Vein endothelial cell (primary cell): ENCODE measurements at places on chromosomes 4 and X. TPM values are rescaled to one million over a fixed set of nuclear protein-coding genes. Genes with fewer than 3 reads are reported as not detected.

The PABPC1L2A gene
- total RNA-seq = not detected in 2 replicates

The ELMOD2 gene
- 19.5 and 20.6 TPM in 2 replicates for total RNA-seq

The PHOX2B gene
- total RNA-seq = not detected in 2 replicates

The GLRA2 gene
- total RNA-seq = not detected in 2 replicates

The RGS12 gene
- 47.6 and 66.0 TPM in 2 replicates for total RNA-seq

The FGF16 gene
- total RNA-seq = 6.2 and 7.5 TPM in 2 replicates

The GNRHR gene
- total RNA-seq = not detected in 2 replicates

The DDIT4L gene
- 7.8 and 8.0 TPM in 2 replicates for total RNA-seq

The UCP1 gene
- total RNA-seq = not detected in 2 replicates

The GPC4 gene
- under 0.01 and 0.10 TPM in 2 replicates for total RNA-seq

The FGF5 gene
- under 0.01 and 0.29 TPM in 2 replicates for total RNA-seq

The SH3D19 gene
- 125 and 149 TPM in 2 replicates for total RNA-seq

The APOOL gene
- total RNA-seq = 7.8 and 12.2 TPM in 2 replicates

The OR13H1 gene
- not detected in 2 replicates for total RNA-seq

The SOX3 gene
- total RNA-seq = not detected in 2 replicates
